Upper lobe of left lung (tissue), 6 donors: ENCODE measurements at places on chromosomes 11 and 22. TPM values are rescaled to one million over a fixed set of nuclear protein-coding genes. Genes with fewer than 3 reads are reported as not detected.

The SMC1B gene
- total RNA-seq = not detected

The P2RY2 gene
- total RNA-seq = 9.3 TPM

GRCh38 chr11:111585371-111585770, 16.9 kb upstream of the SIK2 start:
- H3K27me3 ChIP-seq = no peaks in the 10 kb centered on the region
- no peaks in the 10 kb centered on the region for H3K4me1 ChIP-seq
- H3K4me3 ChIP-seq = no peak overlapping the region

DNA sequence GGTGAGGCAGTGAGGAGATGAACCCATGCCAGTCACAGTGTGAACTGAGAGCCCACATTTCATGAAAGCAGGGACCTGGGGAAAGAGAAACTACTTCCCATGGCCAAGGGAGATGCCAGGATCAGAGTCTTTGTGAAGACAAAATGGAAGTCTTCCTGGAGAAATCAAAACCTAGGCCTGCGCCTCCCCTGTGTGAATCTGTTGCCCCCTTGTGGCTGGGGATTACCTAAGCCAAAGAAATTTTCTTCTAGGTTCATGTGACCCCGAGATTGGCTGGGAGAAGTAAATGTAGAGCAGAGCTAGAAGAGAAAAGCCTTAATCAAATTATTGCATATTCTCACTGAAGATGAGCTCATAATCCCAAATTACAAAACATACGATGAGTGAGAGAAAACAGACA, 1075.3 kb downstream of the TBC1D22A start:
- DNase-seq = no peak
- no peaks in the 10 kb centered on the region for H3K36me3 ChIP-seq
- no peaks in the 10 kb centered on the region for H3K27me3 ChIP-seq
- H3K27ac ChIP-seq = no peak overlapping the region
- no peak overlapping the region for H3K4me3 ChIP-seq
- H3K4me1 ChIP-seq = no peaks in the 10 kb centered on the region

DNA sequence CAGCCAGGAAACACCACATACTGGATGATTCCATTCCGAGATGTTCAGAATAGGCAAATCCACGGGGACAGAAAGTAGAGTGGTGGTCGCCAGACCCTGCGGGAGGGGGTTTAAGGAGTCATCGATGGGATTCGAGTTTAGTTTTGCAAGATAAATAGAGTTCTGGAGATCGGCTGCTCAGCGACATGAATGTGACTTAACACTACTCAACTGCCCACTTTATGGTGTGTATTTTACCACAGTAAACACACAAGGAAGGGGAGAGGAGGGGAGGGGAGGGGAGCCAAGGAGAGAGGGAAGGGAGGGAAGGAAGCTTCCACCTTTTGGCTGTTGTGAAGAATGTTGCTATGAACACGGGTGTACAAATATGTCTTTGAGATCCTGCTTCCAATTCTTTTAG, 10.4 kb upstream of the ARHGAP8 start:
- no peak overlapping the region for H3K4me3 ChIP-seq
- no peaks in the 10 kb centered on the region for H3K27me3 ChIP-seq
- DNase-seq = no peak

- no peak overlapping the region for H3K4me3 ChIP-seq
- no peaks in the 10 kb centered on the region for H3K36me3 ChIP-seq
- no peaks in the 10 kb centered on the region for H3K4me1 ChIP-seq
- no peak for DNase-seq
These were observed 50.6 kb downstream of the LDLRAD3 start for GRCh38 chr11:35994421-35994820.

DNA sequence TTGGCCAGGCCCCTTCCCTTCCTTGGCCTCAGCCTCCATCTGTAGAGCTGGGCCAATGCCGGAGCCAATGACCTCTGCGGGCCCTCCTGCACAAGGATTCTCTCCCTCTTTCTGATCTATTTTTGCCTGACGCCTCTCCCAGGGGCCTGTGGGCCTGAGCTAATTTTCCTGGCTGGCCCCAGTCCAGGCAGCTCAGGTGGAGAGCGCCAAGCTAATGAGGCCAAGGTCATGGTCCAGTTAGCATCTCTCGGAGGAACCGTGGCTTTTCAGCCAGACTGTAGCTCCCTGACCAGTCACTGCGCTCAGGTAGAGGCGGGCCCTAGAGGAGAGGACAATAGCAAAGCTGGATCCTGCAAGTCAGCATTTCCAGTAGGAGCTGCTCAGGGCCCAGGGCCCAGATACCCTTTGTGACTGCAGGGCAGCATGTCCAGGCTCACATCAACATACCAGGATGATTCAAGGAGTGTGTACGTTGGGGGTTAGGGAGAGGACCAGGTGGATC, 43.5 kb downstream of the APOL3 start:
- DNase-seq = no peak
- H3K4me3 ChIP-seq = no peak overlapping the region
- H3K27me3 ChIP-seq = no peaks in the 10 kb centered on the region
- H3K27ac ChIP-seq = no peak overlapping the region
